ENCODE measurements at places on chromosomes 1 and 21.

- peak; percentile 19 for DNase-seq
These were observed at the start of gene SAMD11 for GRCh38 chr1:923131-923990. Gene SAMD11 (plus strand): TSS chr1:923923. CDS start chr1:924432, 509 bp downstream.

- DNase-seq = peak; percentile 88
These were observed 93.0 kb upstream of the BMP8A start for GRCh38 chr1:39398278-39399021.

GRCh38 chr1:197178998-197179397 lies 32.5 kb upstream of the ASPM start:
- DNase-seq = peak; percentile 60

- no peak for DNase-seq
These were observed 56.3 kb downstream of the CSMD2 start for GRCh38 chr1:34108711-34109110.

- DNase-seq = no peak
These were observed 133.2 kb downstream of the TGFB2 start for GRCh38 chr1:218478336-218478735.

DNA sequence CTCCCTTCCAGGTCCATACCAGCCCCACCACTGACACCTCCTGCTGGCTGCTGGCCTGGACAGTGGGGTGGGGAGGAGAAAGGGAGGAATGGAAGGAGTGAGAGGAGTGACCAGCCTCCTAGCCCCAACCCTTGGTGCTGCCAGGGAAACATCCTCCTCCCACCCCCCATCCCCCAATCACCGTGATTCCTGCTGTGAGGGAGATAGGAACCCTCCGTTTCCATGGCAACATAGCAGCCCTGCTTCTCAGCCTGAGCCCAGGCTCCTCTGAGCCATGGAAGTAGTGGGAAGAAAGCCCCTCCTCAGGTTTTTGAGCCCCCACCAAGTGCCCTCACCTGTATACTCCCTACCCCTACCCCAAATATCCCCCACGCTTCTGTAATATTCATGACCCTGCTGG lies 44.4 kb upstream of the SCMH1 start:
- DNase-seq = no peak

DNA sequence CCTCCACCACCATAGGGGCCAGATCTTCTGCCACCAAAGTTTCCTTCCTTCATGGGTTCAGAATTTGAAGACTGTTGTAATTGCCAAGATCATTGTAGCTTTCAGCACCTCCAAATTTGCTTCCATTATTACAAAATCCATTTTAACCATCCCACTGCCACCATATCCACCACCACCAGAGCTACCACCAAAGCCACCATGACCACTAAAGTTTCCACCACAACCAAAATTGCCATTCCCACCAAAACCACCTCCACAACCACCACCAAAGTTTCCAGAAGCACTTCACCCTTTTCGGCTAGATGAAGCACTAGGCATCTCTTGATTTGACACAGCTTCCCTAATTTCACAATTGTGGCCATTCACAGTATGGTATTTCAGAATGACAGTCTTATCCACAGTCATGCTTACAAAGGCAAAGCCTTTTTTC lies 45.2 kb downstream of the SLC30A7 start:
- DNase-seq = no peak

GRCh38 chr1:92329347-92330129 lies 30.7 kb downstream of the RPAP2 start:
- no peak for DNase-seq

DNA sequence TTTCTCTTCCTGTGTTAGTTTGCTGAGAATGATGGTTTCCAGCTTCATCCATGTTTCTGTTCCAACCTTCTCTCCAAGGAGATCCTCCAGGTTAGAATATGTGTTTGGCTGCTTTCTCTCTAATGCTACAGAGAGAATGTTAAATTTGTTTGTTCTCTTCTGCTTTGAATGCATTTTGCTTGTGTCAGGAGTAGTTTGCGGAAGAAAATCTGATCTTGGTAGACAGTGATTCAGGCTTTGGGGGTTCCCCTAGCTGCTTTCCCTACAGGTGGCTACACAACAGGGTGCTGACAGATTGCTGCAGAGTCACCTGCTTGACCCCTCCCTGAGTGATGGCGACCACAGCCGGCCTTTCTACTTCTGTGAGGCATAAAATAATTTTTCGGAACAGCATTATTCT lies 41.8 kb downstream of the MACO1 start:
- DNase-seq = no peak

DNA sequence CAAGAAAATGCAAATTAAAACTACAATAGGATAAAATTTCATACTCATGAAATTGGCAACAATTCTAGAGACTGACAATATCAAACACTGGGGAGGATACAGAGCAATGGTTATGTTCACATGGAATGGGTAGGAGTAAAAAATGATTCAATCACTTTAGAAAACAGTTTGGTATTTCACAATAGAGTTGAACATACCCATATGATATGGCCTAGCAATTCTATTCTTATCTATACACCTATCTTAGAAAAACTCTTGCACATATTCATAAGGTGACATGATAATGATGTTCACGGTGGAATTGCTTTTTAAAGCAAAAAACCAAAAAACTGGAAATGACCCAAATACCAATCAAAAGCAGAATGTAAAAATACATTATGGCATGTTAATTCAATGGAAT lies 28.7 kb downstream of the PHC2 start:
- DNase-seq = no peak

GRCh38 chr1:21773585-21773984 lies 9.4 kb downstream of the USP48 start:
- no peak for DNase-seq

GRCh38 chr21:36744560-36745231 lies 45.8 kb downstream of the SIM2 start:
- DNase-seq = no peak

GRCh38 chr21:14547834-14548513 lies 1.9 kb upstream of the SAMSN1 start:
- DNase-seq = no peak

GRCh38 chr1:64527165-64527564 lies 57.2 kb downstream of the CACHD1 start:
- no peak for DNase-seq

- DNase-seq = no peak
These were observed 202.9 kb downstream of the BRINP3 start for GRCh38 chr1:190274721-190275120.

GRCh38 chr1:209160230-209160629 lies 423.3 kb upstream of the CAMK1G start:
- no peak for DNase-seq

DNA sequence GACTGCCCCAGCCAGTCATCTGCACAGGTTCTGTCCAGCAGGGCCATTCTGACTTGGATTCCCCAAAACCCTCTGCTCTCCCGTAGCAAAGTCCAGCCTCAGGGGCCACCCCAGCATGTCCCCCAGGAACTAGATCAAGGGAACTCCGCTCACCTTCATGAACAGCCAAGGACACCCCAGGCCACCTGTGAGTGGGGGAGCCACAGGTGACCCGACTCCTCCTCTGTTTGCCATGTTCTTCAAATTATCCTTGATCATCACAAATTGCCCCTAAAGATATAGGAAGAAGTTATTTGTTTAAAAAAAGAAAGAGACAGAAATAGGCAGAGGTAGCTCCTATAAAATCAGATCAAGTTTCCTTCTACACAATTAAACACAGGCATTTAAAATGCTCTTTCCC lies 475.0 kb downstream of the MATN1 start:
- no peak for DNase-seq

DNA sequence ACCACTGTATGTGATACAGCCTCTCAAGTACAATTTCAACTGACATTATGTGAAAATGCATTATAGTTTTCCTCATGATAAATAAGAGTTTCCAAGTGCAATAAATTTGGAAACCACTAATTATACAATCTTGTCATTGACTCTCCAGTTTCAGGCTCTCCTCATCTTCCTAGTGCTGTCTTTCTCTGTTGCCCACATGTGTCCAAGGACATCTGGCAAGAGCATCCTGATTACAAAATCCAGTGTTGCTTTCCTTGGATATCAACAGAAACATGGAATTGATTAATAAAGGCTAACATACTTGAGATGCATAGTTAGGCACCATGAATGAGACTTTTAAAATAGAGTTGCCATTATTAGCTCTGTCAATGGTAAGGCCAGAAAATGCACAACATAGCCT lies 15.6 kb upstream of the MAP10 start:
- DNase-seq = no peak

DNA sequence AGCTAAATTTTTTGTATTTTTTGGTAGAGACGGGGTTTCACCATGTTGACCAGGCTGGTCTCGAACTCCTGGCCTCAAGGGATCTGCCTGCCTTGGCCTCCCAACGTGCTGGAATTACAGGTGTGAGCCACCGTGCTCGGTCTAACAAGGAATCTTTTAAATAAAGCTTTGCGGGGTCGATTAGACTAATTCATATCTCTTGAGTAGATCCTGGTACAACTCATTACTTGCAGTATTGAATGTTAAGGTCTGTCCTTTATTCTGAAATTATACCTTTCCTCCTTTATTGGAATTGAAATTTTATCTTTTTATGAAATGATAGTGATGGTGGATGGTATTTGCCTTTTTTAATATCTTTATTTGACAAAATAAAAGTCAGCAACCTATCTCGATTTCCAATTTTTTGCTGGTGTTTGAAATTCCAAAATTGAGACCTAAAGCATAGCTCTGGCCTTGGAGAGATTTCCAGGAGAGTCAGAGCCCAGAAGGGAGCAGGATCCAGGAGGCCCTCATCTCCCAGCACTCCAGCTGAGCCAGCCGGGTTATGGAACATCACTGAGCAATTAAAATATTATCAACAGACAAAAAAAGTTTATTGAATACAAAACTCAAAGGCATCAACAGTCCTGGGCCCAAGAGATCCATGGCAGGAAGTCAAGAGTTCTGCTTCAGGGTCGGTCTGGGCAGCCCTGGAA lies 4.7 kb downstream of the S100A2 start:
- no peak for DNase-seq

DNA sequence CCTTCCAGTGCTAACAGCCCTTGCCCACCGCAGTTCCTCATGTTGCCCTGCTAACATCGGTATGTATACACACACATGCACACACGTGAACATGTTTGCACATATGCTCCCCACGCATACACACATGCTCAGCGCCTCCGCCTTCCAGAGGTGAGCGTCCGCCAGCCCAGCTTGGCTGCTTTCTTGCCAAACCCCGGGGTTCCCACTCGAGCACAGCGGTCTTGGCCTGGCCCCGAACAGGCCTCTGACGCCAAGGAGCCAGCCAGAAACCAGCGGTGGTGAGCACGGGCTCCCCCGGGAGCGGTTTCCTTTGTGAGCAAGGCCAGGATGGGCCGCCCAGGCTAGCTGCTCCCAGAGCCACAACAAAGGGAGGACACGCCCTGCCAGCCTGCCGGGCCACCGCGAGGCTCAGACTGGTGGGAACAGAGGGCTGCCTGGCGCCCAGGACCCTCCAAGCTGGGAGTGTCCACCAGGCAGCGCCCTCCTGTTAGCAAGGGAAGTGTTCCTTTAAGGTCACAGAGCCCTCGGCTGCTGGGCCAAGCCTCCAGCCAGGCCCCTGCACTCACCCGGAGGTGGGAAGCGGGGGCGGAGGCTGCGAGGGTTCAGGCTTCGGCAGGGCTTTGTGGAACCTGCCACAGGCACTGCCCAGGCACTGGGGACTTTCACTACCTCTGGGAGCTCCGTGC lies 65.4 kb downstream of the ALPL start:
- no peak for DNase-seq

- DNase-seq = no peak
These were observed 142.9 kb upstream of the USP25 start for GRCh38 chr21:15586752-15587427.

DNA sequence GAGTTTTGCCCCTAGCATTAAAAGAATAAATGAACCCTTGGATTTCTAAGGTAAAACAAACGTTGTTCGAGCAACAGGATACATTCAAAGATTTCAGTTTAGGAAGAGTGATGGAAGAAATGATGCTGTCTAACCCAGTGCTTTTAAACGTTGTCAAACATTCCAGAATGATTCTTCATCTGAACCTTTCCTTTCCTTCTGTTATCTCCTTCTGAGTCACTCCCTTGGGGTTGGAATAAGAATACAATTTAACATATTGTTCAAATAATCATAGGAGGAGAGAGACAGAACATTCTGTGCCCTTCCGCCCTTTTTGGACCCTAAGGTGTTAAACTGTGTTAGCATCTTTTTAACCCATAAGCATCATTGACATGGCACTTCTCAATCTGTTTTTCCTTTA lies 61.1 kb upstream of the RCOR3 start:
- no peak for DNase-seq

DNA sequence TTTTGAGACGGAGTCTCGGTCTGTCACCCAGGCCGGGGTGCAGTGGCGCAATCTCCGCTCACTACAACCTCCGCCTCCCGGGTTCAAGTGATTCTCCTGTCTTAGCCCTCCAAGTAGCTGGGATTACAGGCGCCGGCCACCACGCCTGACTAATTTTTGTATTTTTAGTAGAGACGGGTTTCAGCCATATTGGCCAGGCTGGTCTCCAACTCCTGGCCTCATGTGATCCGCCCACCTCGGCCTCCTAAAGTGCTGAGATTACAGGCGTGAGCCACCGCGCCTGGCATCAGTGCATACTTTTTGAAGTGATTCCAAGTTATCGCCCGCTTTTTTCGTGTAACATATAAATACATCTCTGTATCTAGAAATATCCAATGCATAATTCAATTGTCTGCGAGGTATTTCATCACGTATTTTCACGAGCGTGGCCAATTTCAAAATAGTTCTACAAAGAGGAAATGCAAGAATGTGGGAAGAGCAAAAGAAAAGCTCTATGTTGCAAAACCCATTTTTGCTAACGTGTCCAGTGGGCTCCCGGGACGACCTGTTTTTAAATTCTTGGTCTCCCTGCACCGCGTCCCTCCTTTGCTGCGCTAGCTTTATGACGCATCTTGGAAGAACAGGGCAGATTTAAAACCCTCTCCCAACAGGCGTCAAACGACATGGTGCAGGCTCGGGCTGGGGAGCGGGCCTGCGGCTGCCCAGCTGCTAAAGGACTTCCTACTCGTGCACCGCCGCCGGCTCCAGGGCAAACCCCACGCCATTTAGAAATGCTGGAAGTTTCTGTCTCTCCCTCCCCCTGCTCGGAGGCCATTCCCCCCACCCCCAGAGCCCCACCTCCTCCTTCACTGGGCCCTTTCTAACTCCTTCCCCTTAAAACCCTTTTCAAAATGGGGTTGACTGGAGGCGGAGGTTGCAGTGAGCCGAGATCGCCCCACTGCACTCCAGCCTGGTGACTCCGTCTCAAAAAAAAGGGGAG lies 923 bp upstream of the IFNGR2 start:
- DNase-seq = peak; percentile 93

GRCh38 chr1:221442056-221442455 lies 299.8 kb downstream of the DUSP10 start:
- DNase-seq = no peak

DNA sequence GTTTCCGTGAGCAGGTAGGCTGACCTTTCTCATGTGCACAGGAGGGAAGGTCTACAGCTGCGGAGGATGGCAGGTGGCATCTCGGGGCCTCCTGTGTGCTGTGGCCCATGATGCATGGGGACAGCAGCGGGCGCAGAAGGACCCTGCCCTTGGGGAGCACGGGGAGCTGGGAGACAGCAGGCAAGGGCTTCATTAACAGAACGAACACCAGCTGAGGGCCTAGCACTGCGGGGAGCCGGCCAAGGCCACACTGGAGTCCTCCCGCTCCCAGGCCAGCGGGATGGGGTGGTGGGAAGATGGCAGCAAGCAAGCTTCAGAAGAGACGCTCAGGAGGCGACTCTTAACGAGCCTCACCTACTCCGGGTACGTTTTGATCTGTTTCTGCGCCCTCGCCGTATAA lies 66.6 kb downstream of the SCCPDH start:
- DNase-seq = no peak

- no peak for DNase-seq
These were observed 12.7 kb upstream of the HMGCL start for GRCh38 chr1:23837908-23838307.

- DNase-seq = no peak
These were observed 35.9 kb upstream of the KANK4 start for GRCh38 chr1:62355095-62355494.
